ENCODE measurements at places on chromosomes 4 and X.

- peaks cover 7% of the 10 kb centered on the region for H3K36me3 ChIP-seq
- no peaks in the 10 kb centered on the region for H3K27me3 ChIP-seq
- no peaks in the 10 kb centered on the region for H3K4me1 ChIP-seq
- H3K4me3 ChIP-seq, result no peak overlapping the region
Observed at GRCh38 chr4:82733636-82734035, 65.0 kb downstream of the SCD5 start.

GRCh38 chrX:9647431-9647830, 118.2 kb downstream of the GPR143 start:
- H3K27me3 ChIP-seq, result no peaks in the 10 kb centered on the region
- no peak for DNase-seq
- H3K27ac ChIP-seq, result no peak overlapping the region
- no peak overlapping the region for H3K4me3 ChIP-seq

DNA sequence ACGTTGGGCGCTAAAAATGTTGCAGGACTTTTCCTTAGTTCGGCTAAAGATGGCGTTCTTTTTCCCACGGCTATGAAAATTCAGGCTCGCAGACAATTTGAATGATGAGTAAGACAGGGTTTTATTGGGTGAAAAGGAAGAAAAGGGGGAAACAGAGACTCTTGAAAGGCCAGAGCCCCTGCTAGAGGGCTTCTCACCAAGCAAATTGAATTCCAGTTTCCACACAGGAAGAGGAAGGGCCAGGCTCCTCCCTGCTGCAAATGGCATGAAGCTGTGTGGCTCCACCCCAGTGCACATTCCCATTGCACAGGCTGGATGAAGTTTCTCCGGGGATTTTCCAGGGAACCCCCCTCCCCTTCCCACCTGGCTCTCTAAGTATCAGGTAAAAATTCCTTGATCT, 210.9 kb downstream of the KLHL4 start:
- DNase-seq, result no peak
- no peaks in the 10 kb centered on the region for H3K27me3 ChIP-seq

- no peaks in the 10 kb centered on the region for H3K27me3 ChIP-seq
- no peaks in the 10 kb centered on the region for H3K4me1 ChIP-seq
- H3K4me3 ChIP-seq, result peak overlapping the region; percentile 76
- DNase-seq, result peak; percentile 5
Observed at GRCh38 chrX:16870862-16871815, 977 bp upstream of the RBBP7 start.

DNA sequence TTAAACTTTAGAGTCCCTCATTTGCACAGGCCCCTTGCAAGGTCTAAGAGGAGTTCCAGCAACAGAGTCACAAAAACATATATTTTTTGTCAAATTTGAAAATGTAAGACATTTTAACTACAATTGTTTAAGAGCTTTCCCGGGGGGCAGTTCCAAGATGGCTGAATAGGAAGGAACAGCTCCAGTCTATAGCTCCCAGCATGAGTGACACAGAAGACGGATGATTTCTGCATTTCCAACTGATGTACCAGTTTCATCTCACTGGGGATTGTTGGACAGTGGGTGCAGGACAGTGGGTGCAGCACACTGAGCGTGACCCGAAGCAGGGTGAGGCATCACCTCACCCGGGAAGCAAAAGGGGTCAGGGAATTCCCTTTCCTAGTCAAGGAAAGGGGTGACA, 71.4 kb upstream of the NMU start:
- DNase-seq, result no peak
- no peak overlapping the region for H3K27ac ChIP-seq
- no peak overlapping the region for H3K4me3 ChIP-seq
- no peaks in the 10 kb centered on the region for H3K36me3 ChIP-seq
